Kidney (tissue), 22 donors: ENCODE measurements at places on chromosomes 13 and 19.

DNA sequence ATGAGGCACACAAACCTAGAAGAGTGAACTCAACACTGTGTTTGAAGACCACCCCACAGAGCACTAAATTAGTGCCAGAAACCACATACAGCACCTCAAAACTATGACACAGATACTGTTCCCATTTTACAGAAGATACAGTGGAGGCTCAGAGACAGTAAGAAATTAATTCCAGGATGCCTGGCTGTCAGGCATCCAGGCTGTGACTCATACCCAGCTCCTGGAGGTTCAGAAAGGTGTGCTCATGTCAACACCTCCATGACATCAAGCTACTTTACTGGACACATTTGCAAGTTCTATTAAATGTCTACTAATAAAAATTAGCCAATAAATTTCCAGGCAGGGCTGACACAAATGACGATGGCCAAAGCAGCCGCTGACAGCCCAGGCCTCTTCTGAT is 176.3 kb downstream of the ABCC4 start:
- DNase-seq: no peak

GRCh38 chr19:2391118-2391725 is 31.2 kb downstream of the TMPRSS9 start:
- DNase-seq: no peak

GRCh38 chr19:45040059-45040771 is 1.4 kb downstream of the CLASRP start:
- DNase-seq: no peak

GRCh38 chr19:7926021-7926726 is at the start of gene CTXN1:
TSS of gene CTXN1 (minus strand) at chr19:7926135. CDS start at chr19:7925538, 597 bp downstream.
- peak; percentile 78 for DNase-seq

- peak; percentile 75 for DNase-seq
Observed at GRCh38 chr13:97124915-97125809, 97.0 kb upstream of the MBNL2 start.

DNA sequence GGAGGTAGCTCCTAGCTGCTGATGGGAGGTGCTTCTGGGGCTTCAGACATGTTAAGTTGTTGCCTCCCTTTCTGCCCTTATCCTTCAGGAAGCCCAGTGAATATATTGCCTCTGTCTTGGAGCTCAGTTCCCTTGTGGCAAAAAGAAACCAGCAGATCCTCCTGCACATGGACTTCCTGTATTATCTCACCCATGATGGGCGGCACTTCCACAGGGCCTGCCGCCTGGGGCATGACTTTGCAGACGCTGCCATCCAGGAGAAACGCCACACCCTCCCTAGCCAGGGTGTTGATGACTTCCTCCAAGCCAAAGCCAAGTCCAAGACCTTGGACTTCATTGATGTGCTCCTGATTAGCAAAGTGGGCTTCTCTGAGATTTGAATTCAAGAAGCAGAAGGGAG is 6.0 kb upstream of the CYP4F12 start:
- no peak for DNase-seq

GRCh38 chr13:24076109-24076508 is 84.4 kb upstream of the SPATA13 start:
- peak; percentile 71 for DNase-seq

- DNase-seq: no peak
Observed at GRCh38 chr13:79642596-79642995, 161.6 kb downstream of the NDFIP2 start.

GRCh38 chr19:2500156-2500555 is 24.2 kb downstream of the GADD45B start:
- no peak for DNase-seq

DNA sequence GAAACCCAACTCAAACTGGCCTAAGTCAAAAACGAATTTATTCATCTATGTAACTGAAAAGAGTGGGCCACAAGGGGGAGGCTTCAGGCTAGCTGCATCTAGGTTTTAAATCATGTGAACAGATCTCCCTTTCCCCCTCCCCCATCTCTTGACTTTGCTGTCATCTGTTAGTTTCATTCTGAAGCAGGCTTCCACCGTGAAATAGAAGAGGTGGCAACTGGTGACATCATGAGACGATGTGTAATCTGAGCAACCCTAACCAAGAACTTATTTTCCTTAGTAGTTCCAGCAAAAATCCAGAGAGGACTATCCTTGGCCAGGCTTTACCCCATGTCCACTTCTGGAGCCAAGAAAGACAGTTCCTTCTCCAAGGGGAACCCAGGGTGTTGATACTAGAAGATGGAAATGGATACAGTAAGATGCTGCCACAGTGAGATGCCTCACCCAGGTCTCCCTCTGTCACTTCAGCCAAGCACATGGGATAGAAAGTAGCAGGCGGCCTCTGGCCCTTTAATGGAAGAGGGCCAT is 9.4 kb downstream of the SAMD4B start:
- peak; percentile 5 for DNase-seq

GRCh38 chr19:40954573-40954972 is 36.5 kb upstream of the CYP2B6 start:
- no peak for DNase-seq

DNA sequence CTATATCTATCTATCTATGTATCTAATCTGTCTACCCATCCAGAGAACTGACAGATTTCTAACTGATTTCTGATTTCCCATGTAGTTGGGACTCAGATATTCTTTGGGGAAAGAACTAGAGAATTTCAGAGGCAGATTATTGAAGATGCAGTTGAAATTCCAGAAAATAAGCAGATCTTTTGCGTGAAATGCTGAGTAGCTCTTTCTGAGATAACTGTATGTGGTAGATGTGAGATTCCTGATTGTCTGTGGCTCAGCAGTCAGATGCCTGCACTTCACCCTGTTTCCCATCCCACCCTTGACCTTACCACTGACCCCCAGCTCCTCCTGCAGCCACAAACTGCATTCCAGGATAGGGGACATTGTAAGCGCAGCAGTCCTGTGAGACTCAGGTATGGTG is 61.5 kb downstream of the DGKH start:
- no peak for DNase-seq

DNA sequence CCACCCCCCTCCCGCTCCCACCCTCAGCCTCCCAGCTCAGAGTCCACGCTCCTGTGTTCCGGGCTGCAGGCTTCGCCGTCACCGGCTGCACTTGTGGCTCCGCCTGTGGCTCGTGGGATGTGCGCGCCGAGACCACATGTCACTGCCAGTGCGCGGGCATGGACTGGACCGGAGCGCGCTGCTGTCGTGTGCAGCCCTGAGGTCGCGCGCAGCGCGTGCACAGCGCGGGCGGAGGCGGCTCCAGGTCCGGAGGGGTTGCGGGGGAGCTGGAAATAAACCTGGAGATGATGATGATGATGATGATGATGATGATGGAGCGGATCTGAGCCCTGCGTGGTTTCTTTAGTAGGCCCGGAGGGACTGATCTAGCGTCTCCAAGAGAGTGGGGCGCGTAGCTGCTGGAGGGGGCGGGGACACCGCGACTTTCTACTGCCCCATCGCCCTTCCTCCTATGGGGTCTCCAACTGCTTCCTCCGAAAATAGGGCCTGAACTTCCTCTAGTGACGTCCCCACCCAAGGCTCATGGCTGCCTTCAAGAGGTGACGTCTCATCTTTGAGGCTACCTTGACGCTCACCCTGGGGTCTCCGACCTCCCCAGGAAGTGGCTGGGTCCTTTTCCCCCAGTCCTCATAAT is 1.4 kb downstream of the RETN start:
- DNase-seq: peak; percentile 49

DNA sequence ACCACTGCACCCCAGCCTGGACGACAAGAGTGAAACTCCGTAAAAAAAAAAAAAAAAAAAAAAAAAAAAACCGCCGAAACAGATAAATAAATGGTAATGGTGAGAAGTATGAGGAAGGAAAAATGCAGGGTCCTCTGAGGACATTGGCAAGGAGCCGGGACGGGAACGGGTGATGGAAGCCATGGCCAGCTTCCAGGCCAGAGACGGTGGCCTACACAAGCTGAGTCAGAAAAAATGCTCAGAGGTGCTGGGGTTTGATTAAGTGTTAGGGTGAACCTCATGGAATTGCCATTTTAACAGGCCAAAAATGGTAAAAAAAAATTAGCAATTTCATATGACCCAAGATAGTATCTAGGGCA is 866 bp upstream of the ZSWIM4 start:
- DNase-seq: peak; percentile 83

DNA sequence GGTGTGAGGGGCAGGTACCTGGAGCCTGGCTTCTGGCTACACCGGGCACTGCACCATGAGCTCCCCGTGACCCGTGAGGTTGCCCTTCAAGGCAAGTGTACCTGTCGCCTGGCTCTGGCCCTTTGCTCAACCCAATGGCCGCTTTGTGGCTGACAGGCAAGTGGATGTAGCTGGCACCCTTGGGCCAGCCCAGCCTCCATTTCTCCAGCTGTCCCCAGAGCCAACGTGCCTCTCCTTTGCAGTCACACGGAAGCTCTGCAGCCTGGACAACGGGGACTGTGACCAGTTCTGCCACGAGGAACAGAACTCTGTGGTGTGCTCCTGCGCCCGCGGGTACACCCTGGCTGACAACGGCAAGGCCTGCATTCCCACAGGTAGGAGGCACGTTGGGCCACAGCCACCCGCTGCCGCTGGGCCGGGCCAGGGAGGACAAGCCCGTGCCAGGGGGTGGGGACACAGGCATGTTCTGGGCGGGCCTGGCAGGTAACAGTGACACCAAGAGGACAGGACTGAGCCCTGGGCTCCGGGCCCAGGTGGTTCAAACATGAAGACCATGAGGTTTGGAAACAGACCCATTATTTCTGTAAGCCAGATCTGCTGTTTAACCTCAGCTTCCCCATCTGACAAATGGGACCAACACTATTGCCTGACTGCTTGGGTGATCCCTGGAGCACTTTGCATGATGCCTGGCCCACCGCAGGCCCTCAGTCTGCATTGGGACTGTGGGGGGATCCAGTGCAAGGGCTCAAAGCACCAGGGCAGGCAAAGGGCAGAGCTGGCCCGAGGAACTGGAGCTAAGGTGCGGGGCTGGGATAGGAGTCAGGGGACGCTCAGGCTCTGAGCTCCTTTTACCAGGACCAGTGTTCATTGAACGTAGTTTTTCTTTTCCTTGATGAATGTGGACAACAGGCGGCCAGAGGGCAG is 17.5 kb upstream of the PROZ start:
- DNase-seq: no peak

DNA sequence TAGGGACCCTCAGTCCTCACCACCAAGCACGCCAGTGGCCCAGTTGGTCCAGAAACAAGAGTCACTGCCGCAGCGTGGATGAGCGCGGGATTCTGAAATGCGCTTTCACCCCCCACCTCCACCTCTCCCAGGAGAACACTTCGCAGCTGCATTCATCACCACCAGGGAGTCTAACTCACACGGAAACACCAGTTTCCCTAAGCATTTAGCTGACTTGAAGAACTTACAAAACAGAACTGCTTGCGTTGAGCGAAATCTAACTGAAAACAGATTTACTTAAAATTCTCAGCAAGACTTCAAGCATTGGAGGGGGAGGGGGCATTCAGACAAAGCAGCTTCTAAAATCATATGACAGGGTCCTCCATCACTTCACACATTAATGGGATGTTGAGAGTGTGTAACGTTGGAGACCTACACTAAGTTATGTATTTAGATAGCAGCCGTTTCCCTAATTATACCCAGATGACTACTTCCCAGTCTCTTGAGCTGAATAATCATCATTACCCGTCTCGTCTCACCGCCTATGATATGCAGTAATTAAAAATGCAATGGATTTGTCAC is 258.2 kb upstream of the IRS2 start:
- no peak for DNase-seq

DNA sequence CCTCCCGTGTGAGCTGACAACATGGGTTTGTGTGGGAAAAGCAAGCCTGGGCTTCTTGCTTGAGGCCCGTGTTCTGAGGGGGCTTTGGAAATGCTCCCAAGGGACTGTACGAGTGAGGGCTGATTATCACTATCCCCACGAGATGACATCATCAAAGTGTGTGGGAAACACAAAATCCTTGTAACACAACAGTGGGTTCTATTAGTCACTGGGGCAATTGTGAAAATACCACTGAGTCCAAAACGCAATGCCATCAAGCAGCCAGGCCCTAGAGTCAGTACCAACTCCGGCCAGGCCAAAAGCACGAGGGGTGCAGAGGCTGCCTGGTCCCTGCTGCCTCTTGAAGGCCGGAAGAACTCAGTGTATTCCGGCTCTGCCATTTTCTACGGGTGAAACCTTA is 29.6 kb downstream of the CAPS start:
- no peak for DNase-seq

- DNase-seq: peak; percentile 52
Observed at GRCh38 chr13:25901460-25902376, 150.1 kb downstream of the SHISA2 start.

- no peak for DNase-seq
Observed at GRCh38 chr19:7196763-7197118, 97.5 kb downstream of the INSR start.

- DNase-seq: no peak
Observed at GRCh38 chr19:40630571-40631160, 29.5 kb downstream of the LTBP4 start.

GRCh38 chr13:40660141-40660664 is 6.2 kb downstream of the FOXO1 start:
- DNase-seq: no peak

DNA sequence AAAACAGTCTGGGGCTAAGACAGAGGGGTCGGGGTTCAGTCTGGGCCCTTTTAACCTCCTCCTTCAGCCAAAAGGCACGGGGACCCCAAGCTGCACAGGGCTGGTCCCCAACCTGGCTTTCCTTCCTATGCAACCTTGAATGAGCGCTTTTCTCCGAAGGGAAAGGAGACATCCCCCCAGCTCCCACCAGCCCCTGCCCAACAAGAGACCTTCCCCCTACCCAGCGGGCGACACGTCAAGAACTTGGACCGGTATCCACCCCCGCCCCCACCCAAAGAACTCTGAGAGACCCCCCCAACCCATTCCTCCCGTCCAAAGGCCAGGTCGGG is 35.0 kb upstream of the NANOS3 start:
- no peak for DNase-seq

DNA sequence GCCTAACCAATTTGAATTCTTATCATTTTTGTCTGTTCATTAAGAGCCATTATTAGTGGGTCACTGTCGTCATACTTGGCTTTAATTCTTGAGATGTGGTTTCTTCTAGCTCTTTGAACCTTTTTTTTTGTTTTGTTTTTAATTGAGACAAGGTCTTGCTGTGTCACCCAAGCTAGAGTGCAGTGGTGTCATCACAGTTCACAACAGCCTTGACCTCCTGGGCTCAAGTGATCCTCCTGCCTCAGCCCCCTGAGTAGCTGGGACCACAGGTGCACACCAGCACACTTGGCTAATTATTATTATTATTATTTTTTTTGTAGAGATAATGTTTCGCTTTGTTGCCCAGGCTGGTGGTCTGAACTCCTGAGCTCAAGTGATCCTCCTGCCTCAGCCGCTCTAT is 25.8 kb upstream of the LDLR start:
- DNase-seq: no peak
